ENCODE measurements at places on chromosomes 11 and 22. TPM values are rescaled to one million over a fixed set of nuclear protein-coding genes. Genes with fewer than 3 reads are reported as not detected.

ASCL2 gene
- 0.43 TPM for total RNA-seq

KCNJ5 gene
- 0.52 TPM for total RNA-seq

CHRM1 gene
- not detected for total RNA-seq

DNA sequence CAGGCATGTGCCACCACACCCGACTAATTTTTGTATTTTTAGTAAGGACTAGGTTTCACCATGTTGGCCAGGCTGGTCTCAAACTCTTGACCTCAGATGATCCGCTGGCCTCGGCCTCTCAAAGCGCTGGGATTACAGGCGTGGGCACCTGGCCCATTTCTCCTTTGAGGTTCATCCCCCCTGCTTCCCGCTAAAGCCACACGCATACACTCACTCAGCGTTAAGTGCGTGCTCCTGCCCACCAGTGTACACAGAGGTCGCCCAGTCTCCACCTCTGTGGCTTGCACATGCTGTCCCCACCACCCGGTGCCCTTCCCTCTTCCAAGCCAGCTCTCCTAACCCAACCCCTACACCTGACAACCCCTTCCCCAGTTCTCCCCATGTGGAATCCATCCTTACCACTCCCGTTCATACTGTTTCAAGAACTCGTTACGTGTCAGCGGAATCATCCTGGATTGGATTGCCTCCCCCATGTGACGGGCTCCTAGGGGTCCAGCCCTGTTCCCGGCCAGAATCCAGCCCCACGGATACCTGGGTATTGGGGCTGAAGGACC lies 15.7 kb upstream of the CYTH4 start:
- peak; percentile 52 for DNase-seq

GRCh38 chr11:17401841-17402240 lies 13.4 kb upstream of the KCNJ11 start:
- peak; percentile 43 for DNase-seq

DNA sequence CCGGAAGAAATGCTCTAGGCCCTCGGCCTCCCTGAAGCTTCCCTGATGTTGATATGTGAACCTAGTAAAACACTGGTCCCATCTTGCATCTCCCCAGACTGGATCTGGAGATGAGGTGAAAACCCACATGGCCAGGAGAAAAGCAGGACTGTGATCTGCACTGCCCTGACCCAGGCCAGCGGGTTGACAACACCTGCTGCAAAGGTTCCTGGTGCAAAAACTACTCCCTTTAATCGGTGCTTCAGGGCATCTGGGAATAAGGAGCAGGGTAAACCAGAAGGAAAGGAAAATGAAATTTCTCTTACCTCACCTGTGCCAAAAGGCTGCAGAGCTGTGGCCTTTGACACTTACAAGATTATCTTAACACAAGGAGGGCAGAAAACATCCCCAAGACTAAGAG lies 30.6 kb downstream of the PACSIN2 start:
- no peak for DNase-seq

DNA sequence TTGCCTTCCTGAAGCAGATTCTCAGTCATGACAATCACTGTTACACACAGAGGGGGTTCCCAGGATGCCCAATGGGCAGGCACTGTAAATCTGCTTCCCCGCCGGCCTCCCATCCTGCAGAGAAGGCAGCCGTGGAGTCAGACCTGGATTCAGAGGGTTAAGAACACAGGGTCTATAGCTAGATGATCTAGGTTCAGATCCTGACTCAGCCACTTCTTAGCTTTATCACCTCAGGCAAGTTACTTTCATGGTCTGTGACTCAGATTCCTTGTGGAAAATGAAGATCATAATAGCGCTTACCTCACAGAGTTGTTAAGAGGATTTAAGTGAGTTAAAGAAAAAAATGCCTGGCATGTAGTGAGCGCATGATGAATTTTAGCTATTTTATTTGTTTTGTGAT lies 95.9 kb downstream of the TIMP3 start:
- no peak for DNase-seq

DNA sequence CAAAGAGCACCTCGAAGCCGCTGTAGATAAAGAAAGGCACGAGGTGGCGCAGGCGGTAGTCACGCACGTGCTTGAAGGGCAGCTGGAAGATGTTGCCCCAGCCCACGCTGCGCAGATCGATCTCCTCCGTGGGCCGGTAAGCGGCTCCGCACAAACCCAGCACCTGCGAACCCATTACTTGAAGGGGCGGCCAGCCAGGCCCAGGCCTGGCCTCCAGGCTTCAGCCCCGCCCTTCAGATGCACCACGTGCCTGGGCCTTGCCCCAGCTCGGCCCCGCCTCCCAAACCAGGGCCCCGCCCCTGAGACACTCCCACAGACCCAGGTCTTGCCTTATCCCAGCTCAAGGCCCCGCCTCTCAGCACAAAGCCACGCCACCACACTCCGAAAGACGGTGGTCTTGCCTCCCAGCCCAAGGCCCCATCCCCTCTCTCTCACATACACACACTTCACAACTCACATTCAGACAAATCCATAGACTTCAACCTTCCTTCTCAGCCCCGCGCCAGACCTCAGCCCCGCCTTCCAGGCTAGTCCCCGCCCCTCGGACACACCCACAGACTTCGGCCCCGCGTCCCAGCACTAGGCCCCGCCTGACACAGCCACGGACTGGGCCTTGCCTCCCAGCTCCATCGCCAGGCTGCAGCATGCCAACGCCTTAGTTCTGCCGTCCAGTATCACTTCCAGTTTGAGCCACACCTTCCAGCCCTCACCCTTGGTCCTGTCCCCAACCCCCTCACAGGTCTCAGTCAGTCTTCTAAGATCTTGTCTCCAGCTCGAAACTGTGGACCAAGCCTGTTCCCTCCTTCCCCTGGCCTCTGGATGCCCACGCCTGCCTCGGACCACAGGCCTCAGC lies 7.0 kb downstream of the UNC93B1 start:
- DNase-seq, result peak; percentile 93

MRGPRX4 gene
- total RNA-seq, result not detected

GRCh38 chr11:84541731-84542340 lies 1085.3 kb downstream of the DLG2 start:
- DNase-seq, result no peak
